ENCODE measurements at places on chromosomes 7 and 10.

DNA sequence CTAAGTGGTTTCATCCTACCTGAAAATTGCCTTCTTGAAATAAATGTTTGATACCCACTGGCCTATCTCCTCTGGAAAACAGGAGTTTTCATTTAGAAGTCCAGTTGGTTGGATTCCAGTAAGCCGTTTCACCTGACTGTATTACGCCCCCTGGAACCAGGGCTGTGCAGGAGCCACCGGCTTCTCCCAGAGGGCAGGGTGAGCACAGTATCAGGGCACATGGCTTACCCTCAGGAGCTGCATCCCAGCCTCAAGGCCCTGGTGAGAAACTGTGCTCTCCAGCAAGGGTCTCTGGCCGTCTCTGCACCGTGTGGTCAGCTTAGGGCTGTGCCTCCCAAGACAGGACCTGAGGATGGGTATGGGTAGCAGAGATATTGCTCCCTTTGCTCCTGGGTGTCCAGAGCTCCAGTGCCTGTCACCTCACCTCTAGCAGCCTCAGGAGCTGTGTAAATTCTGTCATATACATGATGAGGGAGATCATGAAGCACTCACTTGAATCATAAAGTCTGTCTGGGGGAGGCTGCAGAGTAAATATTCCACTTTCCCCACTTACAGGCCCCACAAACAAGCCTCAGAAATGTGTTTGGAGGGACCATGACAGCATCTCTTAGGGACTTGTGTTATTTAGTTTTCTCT lies 109.6 kb upstream of the SAMD8 start:
- no peak for DNase-seq

GRCh38 chr7:40356871-40357709 lies 222.3 kb downstream of the SUGCT start:
- DNase-seq, result no peak

- no peak for DNase-seq
Measured at GRCh38 chr10:78171633-78172400, 138.2 kb downstream of the RPS24 start.

DNA sequence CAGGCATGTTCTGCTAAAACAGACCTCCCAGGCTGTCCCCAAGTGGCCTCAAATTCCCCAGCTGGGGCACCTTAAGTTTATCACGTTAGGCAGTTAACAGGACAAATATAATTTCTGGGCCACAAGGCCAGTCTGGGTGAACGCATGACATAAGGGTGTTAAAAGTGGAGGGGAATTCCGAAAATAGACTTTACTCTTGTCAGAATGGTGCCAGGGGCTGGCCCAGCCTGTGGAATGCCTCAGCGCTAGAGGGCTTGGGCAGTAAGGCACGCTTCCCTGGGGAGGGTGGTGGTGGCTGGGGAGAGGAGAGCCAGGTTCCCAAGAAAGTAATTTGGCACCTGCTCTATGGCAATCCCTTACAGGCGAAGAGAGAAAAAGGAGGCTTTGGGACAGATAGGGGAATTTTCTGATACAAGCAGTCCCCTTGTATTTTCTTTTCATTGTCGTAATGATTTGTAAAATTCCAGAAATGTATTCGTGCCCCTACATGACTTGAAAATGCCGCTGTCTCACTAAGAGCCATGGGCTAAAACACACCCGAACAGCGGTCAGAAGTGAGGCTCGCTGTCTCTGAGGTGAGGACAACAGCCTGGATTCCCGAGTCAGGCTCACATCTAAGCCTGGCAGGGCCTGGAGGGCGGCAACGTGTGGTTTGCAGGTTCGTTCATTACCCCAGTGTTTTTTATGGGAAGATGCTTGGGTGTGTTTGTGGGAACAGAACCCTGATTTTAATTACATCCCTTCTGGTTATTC lies 463.2 kb upstream of the GALNT17 start:
- DNase-seq, result no peak

- no peak for DNase-seq
Measured at GRCh38 chr7:102873470-102874165, 39.2 kb upstream of the LRRC17 start.
